ENCODE measurements at places on chromosomes 2 and 18.

DNA sequence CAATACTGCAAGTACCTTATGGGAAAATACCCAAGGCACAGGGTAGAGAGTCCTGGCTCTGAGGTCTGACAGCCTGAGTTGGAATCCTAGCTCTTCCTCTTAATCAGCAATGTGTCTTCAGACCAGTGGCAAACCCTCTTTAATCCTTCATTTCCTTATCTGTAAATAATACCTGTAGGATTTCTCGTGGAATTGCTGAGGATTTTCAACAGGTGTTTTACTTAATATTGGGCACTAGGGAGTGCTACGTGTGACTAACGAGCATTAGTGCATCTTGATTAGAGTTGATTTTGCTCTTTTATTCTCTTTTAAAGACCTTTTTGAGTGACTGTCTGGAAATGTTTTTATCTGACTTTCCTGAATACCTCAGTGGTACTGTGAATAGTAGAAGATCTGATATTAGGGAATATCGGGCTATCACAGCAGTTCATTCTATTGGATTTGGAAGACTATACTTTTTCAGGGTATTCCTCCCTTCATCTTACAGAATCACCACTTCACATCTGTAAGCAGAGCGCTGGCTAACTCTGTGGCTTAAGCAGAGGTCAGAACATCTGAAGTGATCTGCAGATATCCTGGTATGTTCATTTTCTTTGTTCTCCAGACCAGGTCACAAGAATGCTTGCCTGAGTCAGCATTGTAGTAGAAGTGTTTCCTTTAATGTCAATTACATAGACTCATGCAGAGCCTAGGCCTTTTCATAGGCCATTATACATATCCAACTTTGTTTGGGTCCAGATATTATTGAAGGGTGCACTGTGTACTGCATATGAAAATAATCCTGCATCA, 49.1 kb downstream of the ARHGAP28 start:
- DNase-seq: no peak

DNA sequence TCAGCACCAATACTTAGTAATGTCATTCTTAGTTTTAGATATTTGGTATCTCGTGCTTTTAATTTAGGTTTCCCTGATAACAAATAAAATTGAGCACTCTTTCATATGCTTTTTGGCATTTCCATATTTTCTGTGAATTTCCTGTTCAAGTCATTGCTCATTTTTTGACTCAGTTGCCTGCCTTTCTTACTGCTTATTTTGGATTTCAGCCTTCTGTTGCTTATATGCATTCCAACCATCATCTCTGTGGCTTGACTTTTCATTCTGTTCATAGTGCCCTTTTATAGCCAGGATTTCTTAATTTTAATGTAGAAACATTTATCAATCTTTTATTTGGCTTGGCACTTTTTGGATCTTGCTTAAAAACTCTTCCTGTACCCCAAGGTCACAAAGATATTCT, 14.5 kb upstream of the KIF3C start:
- DNase-seq: no peak

DNA sequence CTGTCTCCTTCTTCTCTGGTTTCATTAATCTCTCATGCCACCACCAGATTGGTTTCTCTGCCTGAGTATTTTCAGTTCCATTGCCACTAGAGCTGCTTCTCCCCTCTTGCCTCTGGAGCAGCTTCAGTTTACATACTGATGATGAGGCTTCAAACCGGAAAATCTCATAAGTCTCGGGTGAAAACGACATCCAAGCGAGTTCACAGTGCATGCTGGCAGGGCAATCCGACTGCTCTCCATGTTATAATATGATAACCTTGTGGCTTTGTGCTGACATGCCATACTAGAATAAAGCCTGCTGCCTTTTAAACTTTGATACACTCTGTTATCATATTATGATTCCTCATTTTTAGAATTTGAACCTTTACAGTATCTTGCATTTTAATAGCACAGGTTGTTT, 153.5 kb downstream of the PRPF40A start:
- no peak for DNase-seq

DNA sequence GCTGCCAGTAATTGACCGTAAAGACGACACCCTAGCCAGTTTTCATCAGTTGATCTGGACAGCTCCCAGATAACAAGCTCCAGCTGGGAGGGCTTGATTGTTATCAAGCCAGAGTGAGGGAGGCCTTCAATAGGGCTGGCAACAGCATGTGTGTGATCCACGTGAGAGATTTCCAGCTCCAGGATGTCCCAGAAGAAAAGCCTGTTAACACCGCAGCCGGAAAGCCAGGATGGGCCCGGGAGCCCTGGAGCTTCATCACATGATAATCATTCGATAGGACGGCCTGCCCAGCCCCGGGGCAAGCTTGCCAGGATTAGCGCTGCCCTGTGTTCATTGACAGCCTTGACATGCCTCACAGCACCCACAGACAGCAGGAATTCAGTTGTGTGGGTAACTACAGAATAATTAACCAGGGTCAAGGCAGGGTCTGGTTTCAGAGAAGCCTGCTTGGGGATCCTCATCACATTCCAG, 182.5 kb downstream of the C1D start:
- no peak for DNase-seq

- DNase-seq: no peak
Measured at GRCh38 chr2:238939074-238939473, 91.2 kb downstream of the TWIST2 start.

DNA sequence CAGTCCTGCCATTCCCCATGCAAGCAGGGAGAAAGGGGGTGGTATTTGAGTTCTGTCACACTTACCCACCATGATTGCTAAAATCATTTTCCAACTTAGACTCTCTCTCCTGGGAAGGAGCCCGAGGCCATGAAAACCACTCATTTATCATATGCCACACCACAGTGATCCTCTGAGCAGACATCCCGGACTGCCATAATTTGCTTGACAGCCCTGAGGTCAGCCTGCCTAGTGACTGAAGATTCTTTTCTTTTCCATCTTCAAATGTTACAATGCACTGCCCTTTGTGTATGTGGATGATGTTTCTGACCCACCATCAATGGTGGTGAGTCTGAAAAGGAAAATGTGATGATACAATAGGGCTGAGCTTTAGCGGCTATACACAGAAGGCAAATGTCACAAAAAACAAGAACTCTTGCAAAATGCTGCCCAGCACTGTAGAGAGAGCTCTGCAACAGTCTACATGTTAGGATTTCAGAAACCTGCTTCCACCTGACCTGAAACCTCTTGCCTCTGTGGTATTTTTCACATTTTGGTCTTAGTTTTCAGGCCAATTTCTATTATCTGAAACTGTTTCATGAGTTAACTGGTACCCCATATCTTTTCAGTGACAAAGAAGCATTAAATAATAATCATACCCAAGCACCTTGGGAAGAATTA, 272.8 kb downstream of the ZNF385B start:
- DNase-seq: no peak

- no peak for DNase-seq
Measured at GRCh38 chr2:188381614-188382013, 89.9 kb downstream of the GULP1 start.

GRCh38 chr2:58501371-58502160, 260.4 kb upstream of the FANCL start:
- DNase-seq: no peak

- DNase-seq: no peak
Measured at GRCh38 chr2:62136956-62137830, 58.7 kb upstream of the B3GNT2 start.

DNA sequence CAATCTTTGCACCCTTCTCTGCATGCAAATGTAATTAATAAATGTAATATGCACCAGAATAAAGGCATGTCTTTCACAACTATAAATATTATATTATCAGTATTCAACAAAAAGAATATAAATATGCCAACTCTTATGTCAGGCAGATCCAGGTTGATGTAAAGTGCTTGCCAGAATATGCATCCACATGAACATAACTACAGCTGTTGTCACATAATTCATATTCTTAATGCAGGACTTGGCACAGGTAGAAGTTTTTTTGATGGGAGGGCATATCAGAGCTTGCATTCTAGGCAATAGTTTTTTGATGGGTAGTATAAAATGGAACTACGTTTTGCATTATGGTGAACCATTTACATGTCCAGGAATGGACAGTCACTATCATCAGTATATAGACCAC, 544.3 kb downstream of the ZNF804A start:
- no peak for DNase-seq

DNA sequence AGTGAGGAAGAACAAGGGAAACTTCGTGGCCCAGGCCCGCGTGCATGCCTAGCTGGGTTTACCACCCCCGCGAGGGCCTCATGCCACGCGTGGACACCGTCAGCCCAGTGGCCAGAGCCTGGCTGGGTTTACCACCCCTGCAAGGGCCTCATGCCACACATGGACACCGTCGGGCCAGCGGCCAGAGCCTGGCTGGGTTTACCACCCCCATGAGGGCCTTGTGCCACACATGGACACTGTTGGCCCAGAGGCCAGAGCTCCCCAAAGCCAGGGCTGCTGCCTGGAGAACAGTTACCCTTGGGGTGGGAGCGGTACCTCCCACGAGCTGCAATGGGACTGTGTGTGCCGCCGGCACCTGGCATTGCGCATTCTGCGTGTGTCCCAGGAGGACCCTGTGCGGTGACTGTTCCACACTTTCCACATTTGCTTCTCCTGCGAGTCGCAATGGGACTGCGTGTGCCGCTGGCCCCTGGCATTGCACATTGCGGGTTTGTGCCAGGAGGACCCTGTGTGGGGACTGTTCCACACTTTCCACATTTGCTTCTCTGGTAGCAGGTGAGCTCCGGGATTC, 105.6 kb upstream of the CTDP1 start:
- DNase-seq: peak; percentile 45

GRCh38 chr2:131112529-131112928, 7.4 kb downstream of the PLEKHB2 start:
- no peak for DNase-seq

GRCh38 chr2:216606551-216607276, 26.5 kb upstream of the IGFBP2 start:
- DNase-seq: no peak

All from CD8-positive, alpha-beta memory T cell (primary cell).